ENCODE measurements at places on chromosomes 7 and 10.

GRCh38 chr10:34638406-34639054 lies 176.6 kb downstream of the PARD3 start:
- DNase-seq, result peak; percentile 7

GRCh38 chr10:31836569-31837406 lies 91.8 kb downstream of the ARHGAP12 start:
- DNase-seq, result no peak

DNA sequence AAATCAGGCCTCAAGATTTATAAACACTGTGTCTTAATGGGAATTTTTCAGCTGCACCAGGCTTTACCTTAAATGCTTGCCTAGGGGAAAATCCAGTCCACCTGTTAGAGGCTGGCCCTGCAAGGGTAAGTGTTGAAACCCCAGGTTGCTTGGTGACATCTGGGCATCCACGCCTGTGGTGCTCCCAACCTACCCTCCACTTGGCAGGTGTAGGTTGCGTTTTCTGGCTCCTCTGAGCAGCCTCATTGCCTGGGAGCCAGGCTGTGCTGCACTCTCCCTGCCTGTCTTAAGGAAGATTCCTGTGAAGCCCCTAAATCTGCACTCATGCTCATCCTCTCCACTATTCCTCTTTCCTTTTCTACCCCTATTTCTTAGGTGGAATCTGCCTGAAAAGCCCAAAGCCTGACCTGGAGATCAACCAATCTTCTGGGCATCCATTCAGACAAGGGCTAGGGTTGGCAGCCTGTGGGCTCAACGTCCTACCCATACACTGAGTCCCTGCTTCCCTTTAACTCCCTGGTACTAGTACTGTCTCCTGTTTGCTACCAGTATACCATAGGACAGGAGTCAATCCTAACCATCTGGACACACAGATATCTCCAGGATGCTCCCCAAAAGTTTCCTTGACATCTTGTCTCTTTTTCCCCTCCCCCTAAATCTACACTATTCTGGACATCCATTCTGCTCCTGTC lies 150.4 kb downstream of the PDE1C start:
- no peak for DNase-seq

GRCh38 chr7:69839782-69840181 lies 241.5 kb downstream of the AUTS2 start:
- no peak for DNase-seq

- no peak for DNase-seq
Observed at GRCh38 chr7:46810986-46811385, 770.9 kb downstream of the TNS3 start.

GRCh38 chr7:7127773-7128172 lies 54.6 kb upstream of the C1GALT1 start:
- DNase-seq, result no peak

- no peak for DNase-seq
Observed at GRCh38 chr10:58028597-58029366, 238.9 kb downstream of the IPMK start.

GRCh38 chr7:4190010-4190981 lies 491.8 kb upstream of the FOXK1 start:
- DNase-seq, result peak; percentile 80

DNA sequence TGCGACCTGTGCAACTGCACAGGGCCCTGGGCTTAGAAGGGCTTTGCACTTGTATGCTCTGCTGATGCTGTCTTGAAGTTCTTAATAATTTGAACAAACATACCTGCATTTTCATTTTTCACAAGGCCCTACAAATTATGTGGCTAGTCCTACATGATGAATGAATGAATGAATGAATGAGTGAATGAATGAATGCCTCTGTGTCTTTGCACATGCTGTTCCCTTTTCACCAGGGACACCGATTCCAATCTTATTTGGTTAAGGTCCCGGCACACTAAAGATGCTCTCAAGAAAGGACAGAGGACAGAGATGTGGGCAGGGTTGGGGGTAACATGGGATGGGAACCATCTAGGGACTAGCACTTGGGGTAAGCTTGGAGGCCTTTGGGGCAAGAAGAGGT lies 39.4 kb upstream of the CHST3 start:
- DNase-seq, result no peak

DNA sequence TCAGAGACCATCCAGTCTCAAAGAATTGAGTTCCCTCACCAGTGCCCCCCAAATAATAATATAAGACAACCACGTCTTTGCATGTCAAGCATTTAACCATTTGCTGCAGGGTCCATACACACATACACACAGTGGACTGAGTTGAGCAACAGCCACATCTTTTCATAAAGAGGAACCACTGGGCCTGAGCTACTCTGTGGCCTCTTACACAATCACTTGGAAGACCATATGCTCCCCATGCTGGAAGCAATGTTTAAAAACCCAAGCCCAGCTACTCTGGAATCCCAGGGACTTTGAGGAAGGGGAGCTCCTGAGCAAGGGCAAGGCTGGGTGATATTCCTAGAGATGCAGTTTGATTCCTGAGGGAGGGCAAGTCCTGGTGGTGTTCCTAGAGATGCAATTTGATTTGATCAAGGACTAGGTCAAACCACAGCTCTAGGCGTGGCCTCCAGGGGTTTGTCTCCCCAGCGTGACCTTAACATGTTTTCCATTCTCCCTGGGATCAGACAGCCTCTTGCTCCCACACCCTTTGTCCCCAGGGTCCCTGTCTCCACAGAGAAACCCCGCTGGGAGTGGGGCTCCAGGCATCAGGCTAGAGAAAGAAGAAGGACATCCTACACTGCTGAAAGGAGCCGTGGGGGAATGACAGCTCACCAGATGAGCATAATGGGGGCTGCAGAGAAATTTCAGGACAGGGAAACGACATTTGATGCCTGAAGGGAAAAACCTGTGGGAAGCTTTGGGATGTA lies 376.2 kb upstream of the MGMT start:
- no peak for DNase-seq

DNA sequence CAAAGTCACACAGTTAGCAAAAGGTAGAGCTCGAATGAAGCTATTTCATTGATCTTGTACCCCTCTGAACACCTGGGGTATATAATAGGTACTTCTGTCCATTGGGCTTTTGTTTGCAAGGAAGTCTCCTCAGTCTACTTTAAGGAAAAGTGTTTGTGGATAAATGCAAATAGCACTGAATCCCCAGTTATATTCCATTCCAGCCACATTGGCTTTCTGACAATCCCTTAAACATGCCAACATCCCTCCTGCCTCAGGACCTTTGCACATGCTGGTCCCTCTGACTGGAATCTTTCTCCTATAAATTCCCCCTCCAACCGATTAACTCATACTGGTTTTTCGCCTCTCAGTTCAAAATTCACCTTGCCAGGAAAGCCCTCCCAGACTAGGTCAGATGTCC lies 17.1 kb downstream of the DUSP5 start:
- DNase-seq, result no peak

- no peak for DNase-seq
Observed at GRCh38 chr7:6448943-6449543, 1.3 kb upstream of the DAGLB start.

DNA sequence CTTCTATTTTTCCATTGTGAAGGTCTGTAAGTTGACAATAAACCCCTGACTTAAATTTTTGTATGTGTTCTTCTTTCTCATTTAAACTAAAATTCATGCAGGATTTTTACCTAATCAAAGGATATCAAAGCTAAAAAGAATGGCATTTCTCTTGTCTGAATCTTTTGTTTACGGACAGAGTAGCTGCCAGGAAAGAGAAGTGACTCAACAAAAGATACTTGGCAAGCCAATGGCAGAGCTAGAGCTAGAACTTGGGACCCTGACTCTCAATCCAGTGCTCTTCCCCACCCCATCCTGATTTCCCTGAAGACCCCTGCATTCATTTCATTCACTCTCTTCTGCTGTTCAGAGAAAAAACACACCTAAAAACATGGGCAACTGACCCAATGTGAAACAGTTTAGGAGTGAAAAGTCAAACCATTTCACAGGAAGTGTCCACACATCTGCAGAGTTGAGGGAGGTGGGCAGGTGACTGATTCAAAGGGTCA lies 40.2 kb upstream of the PDLIM1 start:
- no peak for DNase-seq

DNA sequence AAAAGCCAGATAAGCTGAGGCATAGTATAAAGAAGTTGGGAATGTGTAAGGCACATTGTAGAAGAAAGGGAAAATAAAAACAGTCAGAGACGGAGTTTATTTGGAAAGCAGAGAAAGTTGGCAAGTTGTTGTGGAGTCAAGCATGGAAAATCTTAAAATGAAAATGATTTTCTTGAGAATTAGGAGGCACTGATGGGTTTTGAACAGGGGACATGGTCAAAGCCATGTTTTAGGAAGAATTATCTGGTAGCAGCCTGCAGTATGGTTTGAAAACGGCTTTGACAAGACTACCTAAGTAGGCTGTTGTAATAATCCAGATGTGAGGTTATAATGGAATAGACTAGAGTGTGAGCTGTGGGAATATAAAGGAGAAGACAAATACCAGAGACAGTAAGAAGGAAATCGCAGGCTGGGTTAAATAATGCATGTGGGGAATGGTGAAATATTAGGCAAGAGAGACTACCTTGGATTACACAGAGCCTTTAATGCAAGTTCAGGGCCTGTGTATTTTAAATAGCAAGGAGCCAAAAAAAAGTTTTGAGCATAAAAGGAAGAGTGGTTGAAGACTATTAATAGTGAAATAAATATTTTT lies 130.4 kb upstream of the MEOX2 start:
- no peak for DNase-seq

DNA sequence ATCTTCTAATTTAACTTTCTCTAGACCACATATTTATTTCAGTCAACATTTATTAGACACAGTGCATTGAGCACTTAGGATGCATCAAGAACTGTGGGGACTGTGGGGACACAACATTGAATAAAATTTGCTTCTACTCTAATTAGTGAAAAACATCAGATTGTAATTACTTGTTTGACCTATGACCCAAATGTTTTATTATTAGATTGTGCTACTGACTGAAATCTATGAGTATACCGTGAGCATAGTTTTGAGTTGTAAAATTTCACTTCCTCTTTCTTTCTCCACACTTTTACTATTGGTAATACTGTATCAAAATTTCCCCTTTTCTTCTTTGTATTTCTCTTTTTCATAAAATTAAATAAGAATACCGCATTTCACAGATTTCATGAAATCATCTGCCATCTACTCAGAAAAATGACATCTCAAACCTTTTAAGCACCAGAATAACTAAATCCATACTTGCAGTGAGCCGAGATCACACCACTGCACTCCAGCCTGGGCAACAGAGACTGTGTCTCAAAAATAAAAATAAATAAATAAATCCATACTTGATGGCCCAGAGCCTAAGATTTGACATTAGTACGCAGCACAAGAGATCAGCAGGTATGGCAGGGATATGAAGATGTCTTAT lies 25.4 kb upstream of the INPP5F start:
- no peak for DNase-seq

DNA sequence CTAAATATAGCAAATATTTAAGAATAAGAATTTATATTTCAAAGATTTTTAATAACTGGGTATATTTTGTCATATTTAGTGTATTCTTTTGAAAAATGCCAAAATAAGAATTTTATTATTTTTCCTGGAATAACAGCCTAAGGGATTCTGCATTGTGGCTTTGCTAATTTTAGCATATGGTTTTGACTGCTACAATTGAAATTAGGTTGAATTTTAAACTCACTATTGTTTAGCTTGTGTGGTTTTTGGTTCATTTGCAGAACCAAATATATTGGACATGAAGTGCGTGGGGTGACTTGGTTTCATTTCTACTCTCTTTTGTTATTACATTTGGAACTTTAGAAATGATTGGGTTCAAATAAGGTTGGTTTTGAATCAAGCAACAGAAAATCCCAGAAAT lies 35.5 kb downstream of the ZNF273 start:
- no peak for DNase-seq

DNA sequence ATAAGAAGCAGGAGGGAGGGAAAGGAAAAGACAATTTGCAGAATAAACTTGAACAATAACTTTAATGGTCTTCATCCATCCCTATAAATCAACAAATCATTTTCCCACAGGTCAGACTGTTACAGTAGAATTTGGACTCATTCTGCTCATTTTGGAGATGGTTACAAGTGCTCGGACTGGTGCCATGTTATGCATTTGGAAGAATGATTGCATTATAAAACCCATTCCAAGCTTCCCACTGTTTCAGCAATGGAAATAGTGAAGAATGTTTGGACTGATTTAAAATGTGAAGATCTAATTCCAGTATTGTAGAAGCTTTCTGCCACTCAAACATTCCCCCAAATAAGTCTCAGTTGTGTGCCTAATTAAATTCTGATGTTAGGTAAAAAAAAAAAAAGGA lies 99.7 kb upstream of the ZEB1 start:
- DNase-seq, result no peak

GRCh38 chr10:108582888-108583287 lies 1340.4 kb downstream of the XPNPEP1 start:
- no peak for DNase-seq

- DNase-seq, result no peak
Observed at GRCh38 chr10:119166118-119166500, 595 bp upstream of the SFXN4 start.

- DNase-seq, result no peak
Observed at GRCh38 chr10:64076322-64076940, 555.2 kb downstream of the REEP3 start.

DNA sequence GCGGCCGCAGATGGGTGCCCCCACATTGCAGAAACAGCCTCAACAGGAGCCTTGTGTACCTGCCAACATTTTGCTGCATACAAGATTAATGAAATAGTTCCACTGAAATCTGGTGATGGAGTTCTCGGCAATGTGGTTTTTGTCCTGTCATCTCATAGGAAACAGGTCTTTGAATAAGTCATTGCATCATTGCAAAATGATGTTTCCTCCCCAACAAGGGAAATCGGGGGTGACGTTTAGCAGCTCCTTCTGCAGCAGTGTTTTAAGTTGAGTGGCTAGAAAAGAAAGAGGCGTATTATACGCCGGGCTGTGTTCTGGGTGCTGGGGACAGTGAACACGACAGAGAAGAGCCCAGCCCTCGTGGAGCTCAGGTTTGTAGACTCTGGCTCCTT lies 177.0 kb downstream of the PRKAG2 start:
- DNase-seq, result no peak

DNA sequence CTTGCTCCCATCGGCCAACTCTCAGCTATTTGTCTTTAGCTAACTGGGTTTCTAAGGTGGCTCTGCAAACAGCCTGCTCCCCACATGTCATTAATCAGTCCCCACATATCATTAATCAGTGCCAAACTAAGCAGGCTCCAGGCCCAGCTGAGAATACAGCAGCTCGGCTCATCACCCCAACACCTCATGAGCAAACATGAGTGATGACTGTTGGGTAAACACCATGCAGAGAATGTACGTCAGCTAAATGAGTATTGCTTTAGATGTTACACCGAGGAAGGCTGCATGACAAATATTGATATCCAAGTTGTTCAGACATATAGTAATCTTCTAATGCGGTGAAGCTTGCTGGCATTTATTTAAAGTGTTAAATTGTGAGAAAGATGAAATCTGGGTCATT lies 187.5 kb upstream of the AOAH start:
- DNase-seq, result peak; percentile 90

- DNase-seq, result no peak
Observed at GRCh38 chr7:85765698-85766298, 578.9 kb upstream of the SEMA3D start.
